ENCODE measurements at places on chromosomes 5 and 9.

DNA sequence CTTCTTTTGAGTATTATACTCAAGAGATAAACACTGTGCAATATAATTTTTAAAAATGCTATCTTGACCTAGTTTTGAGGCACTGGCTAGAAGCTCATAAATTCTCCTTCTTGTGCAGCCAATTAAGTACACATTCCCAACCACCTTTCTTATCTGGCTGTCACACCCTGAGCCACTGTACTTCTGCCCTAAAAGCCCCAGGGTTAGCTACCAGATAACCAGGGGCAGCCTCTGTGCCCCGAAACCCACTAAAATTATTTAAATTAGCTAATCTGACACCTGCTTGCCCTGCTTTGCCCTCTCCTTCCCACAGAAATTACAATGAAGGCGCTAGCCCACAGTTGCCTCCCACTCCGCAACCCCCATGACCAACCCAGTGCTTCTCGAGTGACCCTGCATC lies 597.3 kb upstream of the TYRP1 start:
- DNase-seq: no peak

- no peak for DNase-seq
Observed at GRCh38 chr9:33180526-33181184, 13.5 kb upstream of the B4GALT1 start.

GRCh38 chr5:159156426-159157238 lies 52.7 kb downstream of the RNF145 start:
- DNase-seq: no peak

GRCh38 chr9:97714435-97714834 lies 17.3 kb upstream of the XPA start:
- DNase-seq: no peak

DNA sequence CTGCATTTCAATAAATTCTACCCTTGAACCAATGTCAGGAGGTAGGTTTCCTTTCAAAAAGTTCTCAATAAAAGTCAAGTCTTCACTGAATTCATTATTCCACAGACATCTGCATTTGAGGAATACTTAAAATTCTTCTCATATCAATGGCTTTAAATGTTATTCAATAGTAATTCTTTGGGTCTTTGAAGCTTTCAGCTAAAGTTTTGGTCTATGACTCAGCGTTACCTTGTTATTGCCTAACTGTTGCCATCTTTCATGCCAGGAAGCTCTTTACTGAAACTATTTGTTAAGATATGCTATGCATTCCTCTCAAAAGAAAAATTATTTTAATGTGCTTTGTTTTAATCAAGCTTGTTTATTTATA lies 170.5 kb downstream of the NNT start:
- no peak for DNase-seq

DNA sequence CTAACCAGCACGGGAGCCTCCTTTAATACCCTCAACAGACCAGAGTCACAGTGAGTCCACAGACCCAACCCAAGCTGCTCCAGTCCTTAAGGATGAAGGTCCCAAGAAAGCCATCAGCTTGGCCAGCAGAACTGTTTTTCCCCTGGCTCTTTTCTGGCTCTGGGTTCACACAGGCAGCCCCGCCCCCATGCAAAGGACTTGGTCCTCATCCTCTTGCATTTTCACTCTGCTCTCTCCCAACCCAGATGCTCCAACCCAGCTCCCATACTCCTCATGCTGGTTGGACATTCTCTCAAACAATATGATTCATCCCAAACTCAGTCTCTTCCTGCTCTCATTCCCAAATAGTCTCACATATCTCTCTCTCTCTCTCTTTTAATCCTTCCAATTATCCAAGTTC lies 74.2 kb upstream of the SPOCK1 start:
- DNase-seq: no peak

DNA sequence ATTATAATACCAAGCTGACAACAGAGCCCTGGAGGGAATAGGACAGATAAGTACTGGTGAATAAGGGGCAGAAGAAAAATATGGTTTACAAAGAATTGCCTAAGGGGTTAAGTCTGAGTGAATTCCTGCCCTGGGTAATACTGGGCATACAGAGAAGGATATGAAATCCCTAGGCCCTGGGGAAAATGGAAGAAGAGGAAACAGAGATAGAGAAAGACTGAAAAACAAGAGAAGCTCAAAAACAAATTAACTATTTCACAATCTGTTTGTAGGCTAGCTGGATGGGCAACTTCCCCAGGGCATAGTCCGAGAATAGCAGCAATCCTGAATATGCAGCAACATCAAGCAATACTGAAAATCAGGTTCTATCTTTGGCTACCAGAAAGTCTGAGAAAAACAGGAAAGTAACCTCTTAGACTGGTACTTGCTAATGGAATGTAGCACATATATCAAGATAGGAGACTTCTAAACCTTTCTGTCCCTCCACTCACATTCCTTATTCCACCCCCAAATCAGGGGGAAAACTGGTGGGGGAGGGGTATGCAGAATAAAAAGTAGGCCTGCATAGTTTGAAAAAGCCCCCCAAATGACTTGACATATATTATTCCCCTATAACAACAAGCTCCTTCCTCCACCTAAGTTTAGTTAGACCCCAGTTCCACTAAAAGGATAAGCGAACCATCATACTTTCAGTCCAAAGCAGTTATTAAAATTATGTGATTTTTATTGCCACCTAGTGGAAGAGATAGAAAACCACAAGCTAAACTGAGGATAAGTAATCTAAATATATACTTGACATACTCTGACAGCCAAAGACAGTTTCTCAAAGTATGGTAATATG lies 20.6 kb downstream of the SLC38A9 start:
- no peak for DNase-seq

DNA sequence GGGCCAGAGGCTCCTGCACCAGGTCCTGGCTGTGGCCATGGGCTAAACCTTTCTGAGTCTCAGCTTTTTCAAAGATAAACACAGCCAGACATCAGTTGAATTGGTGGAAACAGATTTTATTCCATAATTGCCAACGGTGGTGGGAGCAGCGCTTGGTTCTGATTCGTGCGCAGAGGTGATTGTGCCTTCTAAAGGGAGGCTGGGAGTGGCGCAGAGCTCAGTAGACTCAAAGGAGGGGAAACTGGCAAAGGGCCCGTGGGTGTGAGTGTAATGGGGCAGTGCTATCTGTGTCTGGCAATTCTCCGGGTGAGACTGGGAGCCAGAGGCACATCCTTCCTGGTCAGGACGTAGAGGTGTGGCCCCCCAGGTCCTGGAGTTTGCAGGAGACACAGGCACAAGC lies 169.4 kb upstream of the PPP1R26 start:
- no peak for DNase-seq

- no peak for DNase-seq
Observed at GRCh38 chr9:14992081-14992480, 81.9 kb upstream of the FREM1 start.

GRCh38 chr5:157799578-157799977 lies 56.1 kb downstream of the LSM11 start:
- no peak for DNase-seq

GRCh38 chr9:4510546-4511322 lies 20.5 kb downstream of the SLC1A1 start:
- DNase-seq: no peak

DNA sequence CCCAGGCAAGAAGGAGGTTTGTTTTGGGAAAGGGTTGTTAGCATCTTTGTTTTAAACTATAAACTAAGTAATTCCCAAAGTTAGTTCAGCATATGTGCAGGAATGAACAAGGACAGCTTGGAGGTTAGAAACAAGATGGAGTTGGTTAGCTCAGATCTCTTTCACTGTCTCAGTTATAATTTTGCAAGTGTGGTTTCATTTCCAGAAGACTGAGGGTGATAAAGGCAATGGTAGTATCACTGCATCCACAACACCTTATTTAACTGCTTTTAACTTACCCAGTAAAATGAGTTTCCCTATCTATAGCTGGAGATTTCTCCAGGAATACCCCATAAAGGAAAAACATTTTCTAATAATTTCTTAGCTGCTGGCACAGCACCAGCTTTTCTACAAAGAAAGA lies 152.7 kb downstream of the AOPEP start:
- DNase-seq: no peak

DNA sequence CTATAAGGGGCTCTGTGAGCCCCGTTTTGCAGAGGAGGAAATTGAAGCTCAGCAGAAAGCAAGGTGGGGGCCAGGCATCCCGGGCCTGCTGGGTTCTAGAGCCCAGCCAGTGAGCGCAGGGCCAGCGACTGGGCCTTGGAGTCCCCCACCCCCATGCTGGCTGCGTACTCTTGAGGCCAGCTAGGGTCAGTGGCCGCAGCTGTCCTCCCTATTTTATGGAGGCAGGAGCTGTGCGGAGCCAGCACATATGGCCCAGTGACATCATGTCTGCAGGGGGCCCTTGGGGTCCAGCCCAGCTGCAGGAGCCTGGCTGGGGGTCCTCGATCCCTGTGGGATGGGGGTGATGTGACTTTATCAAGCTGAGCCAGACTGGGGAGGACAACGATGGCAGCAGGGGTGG lies 71.3 kb downstream of the HMCN2 start:
- no peak for DNase-seq

GRCh38 chr5:114822863-114823262 lies 346.8 kb downstream of the TRIM36 start:
- no peak for DNase-seq

DNA sequence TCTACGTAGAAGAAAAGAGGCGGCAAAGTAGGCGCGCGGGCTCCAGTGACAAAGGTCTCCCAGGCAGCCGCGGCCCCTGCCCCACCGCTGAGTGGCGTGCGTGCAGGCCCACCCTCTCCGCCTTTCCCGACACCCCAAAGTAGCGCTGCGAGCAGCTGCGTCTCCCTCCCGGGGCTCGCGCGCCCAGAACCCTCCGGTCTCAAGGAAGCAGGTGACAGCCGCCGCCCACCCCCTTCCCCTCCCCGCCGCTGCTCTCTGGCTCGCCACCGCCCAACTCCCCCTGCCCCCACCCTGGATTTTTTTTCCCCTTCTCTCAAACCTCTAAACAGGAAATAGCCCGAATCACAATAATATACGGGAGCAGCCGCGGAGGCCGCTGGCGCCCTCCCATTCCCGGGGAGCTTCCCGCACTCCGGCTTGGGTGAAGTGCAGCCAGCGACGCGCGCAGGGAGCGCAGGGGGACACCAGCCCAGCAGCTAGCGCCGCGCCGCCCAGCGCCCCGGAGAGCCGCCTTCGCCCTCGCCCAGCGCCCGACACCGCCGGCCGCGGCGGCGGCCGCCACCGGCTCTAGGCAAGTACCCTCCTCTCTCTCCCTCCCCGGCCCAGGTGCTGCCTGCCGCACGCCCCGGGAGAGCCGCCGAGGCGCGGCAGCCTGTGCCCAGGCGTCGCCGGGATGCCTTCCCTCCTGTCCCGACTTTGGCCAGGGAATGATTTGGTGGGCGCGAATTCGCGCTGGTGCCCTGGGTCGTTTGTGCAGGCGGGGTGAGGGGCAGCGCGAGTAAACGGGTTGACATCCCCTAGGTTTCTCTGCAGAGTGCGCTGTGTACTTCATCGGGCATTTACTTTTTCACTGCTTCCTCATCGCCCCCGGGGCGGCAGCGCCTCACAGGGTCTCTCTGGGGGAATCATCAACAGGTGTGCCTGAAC lies 52.7 kb upstream of the TJP2 start:
- DNase-seq: no peak

DNA sequence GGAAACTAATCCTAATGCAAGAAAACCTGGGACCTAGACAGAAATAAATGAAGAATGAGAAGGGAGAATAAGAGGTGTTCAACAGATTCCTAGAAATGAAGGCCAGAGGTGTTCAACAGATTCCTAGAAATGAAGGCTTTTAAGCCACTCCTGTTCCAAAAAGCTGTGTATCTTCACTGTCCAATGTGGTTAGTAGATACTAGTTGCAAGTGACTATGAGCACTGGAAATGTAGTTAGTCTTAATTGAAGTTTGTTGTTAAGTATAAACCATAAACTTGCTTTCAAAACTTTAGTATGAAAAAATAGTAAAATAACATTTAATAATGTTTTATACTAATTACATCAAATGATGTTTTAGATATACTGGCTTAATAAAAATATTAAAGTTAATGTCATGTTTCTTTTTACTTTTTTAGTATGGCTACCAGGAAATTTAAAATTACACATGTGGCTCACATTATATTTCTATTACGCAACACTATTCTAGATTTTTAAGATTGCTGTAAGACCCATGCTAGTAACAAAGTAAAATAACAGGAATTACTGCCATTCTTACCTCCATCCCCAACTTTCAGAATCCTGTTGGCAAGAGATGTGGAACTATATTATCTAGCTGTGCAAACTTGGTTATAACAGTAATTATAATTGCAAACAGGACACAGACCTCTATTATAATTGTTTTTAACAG lies 57.5 kb downstream of the RICTOR start:
- DNase-seq: no peak

- DNase-seq: no peak
Observed at GRCh38 chr5:95454536-95454935, 63.4 kb downstream of the FAM81B start.

GRCh38 chr5:655406-655805 lies 37.7 kb downstream of the TPPP start:
- DNase-seq: no peak

GRCh38 chr5:2135833-2136232 lies 253.1 kb upstream of the IRX4 start:
- DNase-seq: no peak

DNA sequence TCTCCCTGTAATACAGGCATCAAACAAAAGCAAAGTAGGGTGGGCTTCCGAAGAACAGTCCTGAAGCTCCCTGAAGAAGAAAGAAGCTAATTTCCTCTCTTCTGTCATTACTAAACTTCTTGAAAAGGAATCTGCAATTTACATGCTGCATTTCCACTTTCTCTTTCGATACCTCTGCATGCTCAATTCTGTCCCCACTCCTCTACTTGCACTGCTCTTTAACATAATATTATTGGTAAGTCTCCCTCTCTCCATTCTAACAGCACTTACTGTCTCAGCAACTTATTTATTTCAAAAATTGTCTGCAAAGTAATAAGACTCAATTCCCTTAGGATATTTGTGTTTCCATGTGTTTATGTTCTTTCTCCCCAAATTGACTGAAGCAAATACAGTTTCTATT lies 3.9 kb upstream of the PLPP1 start:
- no peak for DNase-seq

DNA sequence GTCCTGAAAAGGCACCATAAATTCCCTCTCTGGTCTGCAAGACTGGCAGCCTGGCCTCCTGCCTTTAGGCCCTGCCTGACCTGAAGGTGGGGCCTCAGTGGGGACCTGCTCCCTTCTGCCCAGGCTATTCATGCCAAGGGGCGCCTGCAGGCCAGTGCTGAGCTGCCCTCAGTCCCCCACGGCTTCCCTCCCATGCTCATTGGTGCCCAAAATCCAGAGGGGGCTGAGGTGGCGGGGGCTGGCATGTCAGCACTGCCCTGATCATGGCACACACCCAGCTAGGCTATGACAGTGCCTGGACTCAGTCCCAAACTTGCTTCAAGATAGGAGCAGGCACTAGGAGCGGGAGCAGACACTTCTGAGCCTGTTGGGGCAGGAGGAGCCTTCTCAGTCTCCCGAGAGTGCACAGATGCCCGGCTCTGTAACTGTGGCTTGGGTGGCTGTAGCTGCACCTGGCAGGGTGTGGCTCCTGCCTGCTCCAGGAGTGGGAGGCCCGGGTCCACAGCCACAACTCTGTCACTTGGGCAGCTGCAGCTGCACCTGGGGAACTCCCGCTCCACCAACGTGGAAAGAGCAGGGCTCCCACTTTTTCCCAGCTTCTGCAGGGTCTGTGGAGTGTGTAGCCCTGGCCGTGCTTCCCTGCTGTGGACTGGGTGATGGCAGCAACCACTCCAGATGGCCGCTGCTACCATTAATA lies 49.0 kb downstream of the NDUFAF2 start:
- no peak for DNase-seq

All from omental fat pad (tissue), 4 donors.